ENCODE measurements at places on chromosomes 3 and 15.

DNA sequence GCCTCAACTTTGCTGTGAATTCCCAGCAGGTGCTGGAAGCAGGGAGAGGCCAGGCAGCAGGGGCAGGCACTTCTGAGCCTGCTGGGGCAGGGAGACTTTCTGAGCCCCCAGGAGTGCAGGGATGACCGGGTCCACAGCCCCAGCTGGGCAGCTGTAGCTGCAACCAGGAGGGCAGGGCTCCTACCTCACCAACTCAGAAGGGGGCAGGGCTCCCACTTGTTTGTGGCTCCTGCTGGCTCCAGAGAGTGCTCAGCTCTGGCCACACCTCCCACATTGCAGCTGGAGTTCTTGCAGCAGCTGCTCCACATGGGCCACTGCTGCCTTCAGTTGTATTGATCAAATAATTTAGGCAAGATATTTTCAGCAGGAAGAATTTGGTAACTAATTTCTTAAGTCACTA is 812.3 kb downstream of the NSUN3 start:
- no peak for DNase-seq

DNA sequence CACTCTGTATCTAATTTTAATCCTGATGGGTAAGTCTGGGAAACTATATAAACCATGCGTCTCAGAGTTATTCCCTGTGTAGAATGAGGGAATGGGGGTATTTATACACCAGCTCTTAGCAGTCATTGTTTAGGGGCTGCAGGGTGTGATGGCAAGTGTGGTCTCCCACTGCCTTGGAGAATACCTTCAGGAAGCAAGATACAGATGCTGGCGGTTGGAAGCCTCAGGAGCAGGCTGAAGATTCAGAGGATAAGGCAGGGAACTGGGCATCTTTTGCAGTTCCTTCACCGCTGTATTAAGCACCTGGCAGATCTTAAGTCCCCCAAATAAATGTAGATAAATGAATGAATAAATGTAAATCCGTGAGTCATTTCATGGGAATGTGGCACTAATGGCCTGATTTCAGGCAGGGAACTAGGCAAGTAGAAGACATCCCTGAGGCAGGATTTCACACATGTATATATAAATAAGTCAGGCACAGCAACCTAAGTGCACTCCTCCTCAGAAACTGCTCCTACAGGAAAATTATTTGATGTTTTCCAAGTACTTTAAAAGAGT is 209.2 kb upstream of the GADL1 start:
- DNase-seq: no peak

DNA sequence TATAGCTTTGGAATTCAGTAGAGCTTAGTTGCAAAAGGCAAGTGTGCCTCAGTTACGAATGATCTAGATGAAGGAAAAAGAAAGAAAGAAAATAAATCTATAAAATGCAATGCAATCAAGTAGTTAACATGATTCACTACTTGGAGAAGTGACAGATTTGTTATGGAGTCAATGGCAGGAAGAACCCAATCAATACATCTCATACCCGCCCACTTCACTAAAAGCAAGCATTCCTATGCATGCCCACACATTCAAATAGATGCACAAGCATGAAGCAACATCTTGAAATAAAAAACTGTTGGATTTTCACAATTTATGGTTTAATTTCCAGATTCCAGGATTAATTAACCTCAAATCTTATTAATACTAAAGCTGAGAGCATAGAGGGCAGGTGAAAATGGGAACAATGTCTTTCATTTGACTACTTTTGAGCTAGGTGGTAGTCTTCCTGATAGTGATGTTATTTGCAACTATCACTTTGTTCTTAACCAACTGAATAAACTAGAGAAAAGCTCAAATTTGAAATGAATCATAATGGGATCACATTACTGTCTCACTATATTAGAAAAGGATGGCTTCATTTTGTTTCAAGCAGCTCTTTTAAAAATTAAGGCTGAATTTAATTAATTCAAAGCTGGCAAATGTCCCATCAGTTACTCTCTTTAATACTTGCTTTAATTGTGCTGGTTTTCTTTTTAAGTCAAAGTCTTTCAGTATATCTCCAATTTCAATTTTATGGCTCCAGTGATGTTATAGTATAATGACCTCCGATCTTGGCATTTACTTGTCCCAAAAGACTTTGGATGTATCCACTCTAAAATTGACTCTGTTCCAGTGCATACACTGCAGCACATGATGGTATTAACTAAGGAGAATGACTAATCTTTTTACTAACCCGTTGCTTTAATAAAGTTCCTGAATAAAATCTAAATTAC is 46.7 kb upstream of the CCDC50 start:
- no peak for DNase-seq

- DNase-seq: no peak
Measured at GRCh38 chr15:47388299-47388698, 329.0 kb upstream of the SEMA6D start.

DNA sequence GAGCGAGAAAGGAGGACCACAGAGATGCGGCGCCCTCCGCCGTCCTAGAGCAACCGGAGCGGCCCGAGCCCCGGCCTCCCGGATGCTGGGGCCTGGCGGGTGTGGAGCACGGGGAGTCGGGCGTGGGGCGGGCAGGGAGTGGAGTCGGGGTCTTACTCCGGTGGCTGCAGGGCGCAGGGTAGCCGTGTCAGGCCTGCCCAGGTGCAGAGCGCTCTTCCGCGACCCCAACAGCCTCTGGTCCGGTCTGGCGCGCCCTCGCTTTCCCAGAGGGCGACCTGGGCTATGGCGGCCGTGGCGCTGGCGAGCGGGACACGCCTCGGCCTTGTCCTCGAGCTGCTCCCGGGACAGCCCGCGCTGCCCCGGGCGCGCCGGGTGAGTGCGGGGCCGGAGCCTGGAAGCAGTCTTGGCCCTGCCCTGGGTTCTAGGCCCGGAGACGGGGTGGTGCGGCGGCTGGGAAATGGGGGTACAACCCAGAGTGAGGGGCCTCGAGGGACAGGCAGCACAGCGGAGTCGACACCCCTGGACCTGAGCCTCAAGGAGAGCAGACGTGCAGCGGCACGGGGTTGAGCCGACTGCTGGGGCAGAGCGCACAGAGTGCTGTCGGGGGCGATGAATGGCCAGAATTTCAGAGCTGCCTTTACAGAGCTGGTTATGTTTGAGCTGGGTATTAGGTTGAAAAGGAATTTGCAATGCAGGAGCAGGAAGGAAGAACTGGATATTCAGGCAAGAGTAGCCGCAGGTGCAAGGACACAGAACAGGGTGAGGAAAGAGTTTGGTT is at the start of gene ZNF662:
ZNF662 (plus strand) TSS at position 73 of the 778 bp plus-strand sequence. CDS start 1,973 bp downstream, outside the sequence.
- no peak for DNase-seq

GRCh38 chr15:75030424-75030823 is 7.0 kb downstream of the PPCDC start:
- DNase-seq: no peak

DNA sequence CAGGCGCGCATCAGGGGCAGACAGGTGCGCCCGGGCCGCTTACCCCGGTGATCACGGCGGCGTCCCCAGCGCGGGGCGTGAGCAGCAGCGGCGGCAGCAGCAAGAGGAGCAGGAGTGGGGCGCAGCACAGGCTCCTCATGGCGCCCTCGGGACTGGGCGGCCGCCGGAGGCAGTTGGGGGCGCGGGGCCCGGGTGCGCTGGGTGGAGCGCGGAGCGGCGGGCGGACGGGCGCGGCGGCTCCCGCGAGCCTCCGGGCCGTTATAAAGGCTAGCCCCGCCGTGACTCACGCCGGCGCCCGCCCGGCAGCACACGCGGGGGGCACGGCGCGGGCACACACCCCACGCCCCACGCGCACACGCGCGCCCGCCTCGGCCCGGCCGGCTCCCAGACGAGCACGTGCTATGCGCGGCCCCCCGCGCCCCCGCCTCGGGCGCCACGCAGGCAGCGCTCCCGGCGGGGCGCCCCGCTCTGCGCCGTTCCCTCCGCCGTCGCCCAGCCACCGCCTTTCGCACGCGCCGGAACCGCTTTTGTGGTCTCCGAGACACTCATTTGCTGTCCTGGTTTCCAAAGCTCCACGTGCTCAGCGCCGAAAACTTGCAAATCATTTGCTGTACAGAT is at the start of gene PROK2:
PROK2 (minus strand) TSS at position 235 of the 618 bp plus-strand sequence; CDS start at position 139, 96 bp downstream.
- DNase-seq: no peak

DNA sequence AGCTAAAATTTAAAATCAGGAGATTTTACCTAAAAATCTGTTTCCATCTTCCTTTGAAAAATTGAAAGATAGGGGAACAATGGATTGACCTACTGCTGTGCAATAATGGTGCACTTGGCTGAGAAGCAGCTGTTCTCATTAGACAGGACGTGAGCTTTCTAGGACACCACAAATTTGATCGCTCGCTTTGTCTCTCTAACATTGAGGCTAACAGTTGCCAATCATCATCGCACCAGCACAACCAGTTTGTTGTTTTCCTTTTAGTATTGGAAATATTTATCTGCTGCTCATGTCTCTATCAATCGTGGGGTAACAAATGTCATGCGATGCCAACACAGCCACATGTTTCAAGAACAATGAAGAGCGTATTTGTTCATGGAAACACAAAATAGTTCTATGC is 228.8 kb upstream of the P2RY1 start:
- no peak for DNase-seq

DNA sequence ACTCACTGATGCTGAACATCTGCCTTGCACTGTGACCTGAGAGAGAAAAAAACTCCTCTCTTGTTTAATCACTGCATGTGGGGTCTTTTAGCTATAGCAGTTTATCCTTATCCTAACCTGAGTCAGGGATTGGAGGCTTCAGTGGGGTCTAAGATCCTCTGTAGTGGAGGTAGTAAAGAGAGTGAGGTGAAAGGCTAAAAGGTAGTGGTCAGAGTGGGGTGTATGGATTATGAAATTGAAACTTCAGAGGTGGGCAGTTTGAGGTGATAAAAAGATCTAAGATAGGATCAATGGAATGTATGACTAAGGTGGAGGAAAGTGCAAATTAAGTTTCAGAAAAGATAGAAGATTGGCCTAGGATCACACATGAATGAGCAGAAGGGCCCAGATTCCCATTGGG is 36.5 kb downstream of the DET1 start:
- DNase-seq: no peak

GRCh38 chr3:77967621-77968020 is 927.7 kb downstream of the ROBO2 start:
- DNase-seq: no peak

- no peak for DNase-seq
Measured at GRCh38 chr3:154050216-154050615, 71.0 kb upstream of the ARHGEF26 start.

DNA sequence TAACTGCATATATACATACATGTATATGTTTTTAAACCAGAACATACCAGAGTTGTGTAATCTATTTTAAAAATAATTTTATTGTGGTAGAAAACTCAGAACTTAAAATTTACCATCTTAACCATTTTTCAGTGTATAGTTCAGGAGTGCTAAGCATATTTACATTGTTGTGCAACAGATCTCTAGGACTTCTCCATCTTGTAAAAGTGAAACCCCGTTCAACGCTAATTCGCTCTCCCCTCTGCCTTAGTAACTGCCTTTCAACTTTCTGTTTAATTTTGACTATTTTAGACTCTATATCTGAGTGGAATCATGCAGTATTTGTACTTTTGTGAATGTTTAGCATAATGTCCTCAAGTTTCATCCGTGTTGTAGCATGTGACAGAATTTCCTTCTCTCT is 51.8 kb upstream of the SSR3 start:
- no peak for DNase-seq

GRCh38 chr3:2908693-2909351 is 201.4 kb downstream of the IL5RA start:
- DNase-seq: no peak

GRCh38 chr3:52231502-52232278 is 6.2 kb upstream of the TLR9 start:
- DNase-seq: peak; percentile 70

DNA sequence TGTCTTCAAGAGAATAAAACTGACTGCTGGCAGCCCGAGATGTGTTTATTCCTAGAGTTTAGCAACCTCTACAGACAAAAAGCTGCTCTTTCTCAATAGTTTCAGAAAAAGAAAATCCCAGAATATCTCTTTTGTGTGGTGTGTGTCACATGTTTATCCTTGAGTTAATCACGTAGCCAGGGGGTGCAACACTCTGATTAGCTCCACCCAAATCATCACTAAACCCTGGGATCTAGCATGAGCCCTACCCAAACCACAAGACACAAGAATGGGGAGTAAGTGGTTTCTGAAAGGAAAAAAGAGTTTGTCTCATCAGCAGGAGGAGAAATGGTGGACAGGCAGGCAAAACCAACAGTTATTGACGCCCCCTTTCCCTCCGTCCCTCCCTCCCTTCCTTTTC is 78.5 kb upstream of the AGBL1 start:
- DNase-seq: no peak

DNA sequence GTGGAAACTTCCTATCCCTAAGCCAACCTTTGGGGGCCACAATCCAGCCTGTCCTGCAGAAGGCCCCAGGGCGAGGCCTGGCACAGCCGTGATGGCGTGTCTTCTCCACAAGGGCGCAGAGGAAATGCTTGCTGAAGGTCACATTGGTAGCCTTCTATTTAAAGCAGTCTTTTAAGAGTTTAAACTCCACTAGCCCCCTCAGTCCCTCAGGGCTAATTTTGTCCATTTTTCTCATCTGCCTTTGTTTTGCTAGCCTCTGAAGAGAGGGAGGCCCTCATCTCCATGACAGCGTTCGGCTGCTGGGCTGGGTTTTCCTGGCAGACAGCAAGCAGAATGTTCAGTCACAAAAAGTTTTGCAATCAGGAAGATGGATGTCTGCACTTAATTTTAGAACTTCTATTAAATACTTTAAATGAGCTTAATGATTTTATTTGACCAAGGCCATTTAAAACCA is 40.8 kb downstream of the RARB start:
- DNase-seq: no peak

Data from GM06990 (cell line).